ENCODE measurements at places on chromosomes 1 and 21. TPM values are rescaled to one million over a fixed set of nuclear protein-coding genes. Genes with fewer than 3 reads are reported as not detected.
A peak's percentile ranks its signal among the peaks of the same experiment; 100 is the strongest.

GRCh38 chr1:174408146-174408545 is 39.6 kb upstream of the GPR52 start:
- no peak for DNase-seq

DNA sequence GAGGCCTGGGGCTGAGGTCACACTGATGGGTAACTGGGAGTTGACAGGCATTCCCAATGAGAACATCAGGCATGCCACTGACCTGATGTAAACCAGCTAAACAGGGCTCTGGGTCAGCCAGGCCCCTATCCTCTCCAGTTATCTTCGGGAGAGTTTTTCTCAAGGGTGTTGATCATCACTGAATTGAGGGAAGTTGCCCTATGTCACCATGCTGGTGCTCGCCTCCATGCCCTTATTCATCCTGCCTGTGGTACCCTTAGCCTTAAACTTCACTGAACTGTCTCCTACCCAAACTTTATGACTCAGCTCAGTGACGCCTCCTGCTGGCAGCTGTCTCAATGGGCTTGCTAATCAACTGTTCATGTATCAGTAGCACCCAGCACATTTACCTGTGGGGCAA is 80.7 kb upstream of the TNR start:
- no peak for DNase-seq

DNA sequence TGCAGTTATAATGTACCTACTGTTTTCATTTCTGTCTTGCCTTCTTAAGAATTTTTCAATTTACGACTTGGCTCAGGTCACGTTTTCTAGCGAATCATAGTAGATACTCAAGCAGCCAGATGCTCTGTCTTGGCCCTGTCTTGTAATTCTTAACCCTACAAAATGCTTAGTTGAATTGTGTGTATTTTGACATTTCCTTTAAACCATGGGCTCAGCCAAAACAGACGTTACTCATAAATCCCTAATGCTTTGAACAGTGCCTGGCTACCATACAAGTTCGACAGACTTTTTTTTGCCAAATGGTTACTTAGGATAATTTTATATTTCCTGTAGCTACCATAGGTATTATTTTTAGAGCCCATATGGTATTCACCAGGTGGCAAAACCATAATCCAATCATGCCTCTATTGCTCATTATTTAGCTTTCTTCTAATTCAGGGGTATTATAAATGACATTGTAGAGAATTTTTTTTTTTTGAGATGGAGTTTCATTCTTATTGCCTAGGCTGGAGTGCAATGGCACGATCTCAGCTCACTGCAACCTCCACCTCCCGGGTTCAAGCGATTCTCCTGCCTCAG is 54.3 kb downstream of the KCNK1 start:
- DNase-seq = no peak

DNA sequence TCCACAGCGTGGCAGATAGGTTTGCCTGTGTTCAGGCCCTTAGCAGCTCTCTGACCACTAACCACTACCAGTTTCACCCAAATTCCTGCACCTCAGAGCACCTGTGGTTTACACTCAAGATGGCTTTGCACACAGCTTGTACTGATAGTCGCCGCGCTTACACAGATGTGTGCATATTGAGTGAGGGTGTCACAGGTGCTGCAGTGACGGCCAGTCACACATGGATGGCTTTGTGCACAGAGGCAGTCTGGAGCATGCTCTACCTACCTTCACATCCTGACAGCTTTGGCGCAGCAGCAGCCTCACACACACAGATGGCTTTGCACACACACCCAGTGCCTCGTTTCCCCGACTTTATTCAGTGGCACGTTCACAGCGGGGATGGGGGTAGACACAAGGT is 7.5 kb downstream of the DMAP1 start:
- DNase-seq = no peak

- no peak for DNase-seq
Observed at GRCh38 chr1:80154176-80154575, 1147.6 kb upstream of the ADGRL4 start.

Gene ORC1
- 1.1 TPM for total RNA-seq

- DNase-seq = no peak
Observed at GRCh38 chr1:229253151-229253974, 17.5 kb upstream of the RAB4A start.

GRCh38 chr1:44294588-44295007 is 60.5 kb downstream of the ERI3 start:
- DNase-seq = peak; percentile 22

Gene MFN2
- 96.5 TPM for total RNA-seq

DNA sequence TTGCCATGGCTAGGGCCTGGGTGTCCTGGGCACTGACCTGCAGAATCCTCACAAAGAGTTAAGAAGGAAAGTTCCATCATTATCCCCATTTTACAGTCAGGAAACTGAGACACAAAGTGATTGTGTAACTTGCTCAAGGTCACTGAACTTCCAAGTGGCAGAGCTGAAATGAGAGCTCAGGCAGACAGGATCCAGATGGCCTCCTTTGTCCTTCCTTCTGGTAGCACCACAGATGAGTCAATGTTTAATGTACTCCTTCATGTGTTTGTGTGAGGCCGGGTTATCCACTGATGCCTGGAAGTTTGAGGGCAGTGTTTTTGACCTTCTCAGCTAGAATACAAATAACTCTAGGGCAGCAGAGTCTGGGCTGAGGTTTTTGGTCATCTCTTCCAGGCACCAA is 207.0 kb downstream of the TNR start:
- no peak for DNase-seq
